ENCODE measurements at places on chromosomes 7 and 10.

GRCh38 chr7:68258609-68259008 lies 1262.0 kb downstream of the TYW1 start:
- no peak for DNase-seq

DNA sequence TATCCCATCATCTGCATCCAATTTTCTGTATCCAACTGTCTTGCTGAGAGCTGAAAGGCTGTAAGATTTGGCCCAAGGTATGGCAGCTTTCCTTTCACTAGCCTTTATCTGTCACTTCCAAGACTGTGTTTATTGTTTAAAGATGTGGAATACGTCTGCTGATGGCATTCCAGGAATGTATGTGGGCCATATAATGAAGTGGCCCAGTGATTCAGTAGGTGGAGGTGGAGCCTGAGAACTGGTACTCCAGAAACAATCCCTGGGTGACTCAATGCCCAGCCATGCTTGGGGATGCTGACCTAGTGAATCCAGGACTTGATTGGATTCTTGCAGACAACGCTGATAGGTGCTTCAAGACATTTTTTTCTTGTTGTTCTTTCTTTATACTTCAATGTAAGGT lies 13.5 kb downstream of the NEUROD6 start:
- DNase-seq: no peak

DNA sequence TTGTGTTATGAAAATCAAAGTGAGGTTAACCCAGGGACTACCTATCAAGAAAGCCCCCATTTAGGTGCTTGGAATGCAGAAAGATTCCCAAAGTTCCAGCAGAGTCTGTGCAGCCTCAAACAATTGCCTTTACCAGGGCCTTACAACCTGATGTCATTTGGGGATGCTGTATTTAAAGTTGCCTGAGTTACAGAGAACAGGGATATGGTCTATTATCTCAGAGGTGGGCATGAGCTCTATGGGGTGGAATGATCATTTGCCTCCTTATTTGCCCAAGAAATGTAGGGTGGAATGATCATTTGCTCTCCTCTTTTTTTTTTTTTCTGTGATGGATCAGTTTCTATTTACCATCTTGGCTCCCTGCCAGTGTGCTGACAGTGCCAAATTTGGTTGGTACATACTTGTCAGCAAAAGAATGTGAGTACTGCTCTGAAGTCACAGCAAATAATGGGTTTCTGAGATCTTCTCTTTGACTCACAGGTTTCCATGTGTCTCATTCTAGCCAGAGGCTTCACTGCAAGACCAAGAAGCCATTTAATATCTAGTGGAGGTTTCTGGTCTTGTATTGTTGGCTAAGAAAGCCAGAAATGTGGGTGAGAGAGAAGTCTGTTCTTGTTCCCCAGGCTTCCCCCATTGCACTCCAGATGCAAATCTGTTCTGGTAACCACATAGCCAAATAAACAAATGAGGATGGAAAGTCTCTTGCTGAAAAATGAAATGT lies 45.5 kb upstream of the ZNRF2 start:
- peak; percentile 13 for DNase-seq

DNA sequence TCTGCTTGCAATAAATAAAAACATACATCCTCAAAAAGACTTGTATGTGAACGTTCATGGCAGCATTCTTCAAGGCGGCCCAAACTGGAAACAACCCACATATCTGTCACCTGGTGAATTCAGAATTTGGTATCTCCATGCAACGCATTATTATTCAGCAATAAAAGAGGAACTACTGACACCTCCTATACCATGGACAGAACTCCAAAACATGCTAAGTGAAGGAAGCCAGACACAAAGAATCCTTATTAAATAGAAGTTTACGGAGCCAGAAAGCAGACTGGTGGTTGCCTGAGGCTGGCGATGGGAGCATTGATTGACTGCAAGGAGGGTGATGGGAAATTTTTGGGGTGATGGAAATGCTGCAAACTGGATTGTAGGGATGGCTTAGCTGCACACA lies 530.8 kb upstream of the DPP6 start:
- no peak for DNase-seq

DNA sequence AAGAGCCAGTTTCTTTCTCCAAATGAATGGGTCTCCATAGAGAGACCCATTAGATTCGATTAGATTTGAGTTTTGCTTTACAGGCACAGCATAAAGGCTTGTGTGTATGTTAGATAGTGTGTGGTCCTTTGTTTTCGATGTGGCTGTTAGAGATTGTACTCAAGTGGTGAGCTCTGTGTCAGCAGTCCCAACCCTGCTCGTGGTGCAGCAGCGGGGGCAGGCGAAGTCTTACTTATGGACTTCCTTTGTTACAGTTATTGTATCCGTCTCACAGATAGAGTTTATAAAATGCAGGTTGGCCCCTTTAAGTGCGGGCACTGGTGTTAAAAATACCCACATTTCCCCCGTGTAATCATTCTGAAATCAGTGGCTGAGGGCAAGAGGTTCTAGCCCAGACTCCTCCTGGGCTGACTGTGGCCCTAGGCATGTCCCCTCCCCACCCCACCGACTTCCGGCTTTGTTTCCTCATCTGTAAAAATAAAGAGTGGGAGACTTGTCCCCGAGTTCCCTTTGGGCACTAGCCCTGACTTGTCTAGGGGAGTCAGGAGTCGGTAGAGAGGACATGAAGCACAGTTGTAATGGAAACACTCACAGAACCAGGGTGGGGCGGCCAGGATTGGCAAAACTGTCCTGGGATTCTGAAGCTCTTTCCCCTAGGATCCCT lies 28.6 kb downstream of the MTURN start:
- no peak for DNase-seq

GRCh38 chr7:104126411-104126841 lies 81.4 kb downstream of the ORC5 start:
- DNase-seq: no peak

DNA sequence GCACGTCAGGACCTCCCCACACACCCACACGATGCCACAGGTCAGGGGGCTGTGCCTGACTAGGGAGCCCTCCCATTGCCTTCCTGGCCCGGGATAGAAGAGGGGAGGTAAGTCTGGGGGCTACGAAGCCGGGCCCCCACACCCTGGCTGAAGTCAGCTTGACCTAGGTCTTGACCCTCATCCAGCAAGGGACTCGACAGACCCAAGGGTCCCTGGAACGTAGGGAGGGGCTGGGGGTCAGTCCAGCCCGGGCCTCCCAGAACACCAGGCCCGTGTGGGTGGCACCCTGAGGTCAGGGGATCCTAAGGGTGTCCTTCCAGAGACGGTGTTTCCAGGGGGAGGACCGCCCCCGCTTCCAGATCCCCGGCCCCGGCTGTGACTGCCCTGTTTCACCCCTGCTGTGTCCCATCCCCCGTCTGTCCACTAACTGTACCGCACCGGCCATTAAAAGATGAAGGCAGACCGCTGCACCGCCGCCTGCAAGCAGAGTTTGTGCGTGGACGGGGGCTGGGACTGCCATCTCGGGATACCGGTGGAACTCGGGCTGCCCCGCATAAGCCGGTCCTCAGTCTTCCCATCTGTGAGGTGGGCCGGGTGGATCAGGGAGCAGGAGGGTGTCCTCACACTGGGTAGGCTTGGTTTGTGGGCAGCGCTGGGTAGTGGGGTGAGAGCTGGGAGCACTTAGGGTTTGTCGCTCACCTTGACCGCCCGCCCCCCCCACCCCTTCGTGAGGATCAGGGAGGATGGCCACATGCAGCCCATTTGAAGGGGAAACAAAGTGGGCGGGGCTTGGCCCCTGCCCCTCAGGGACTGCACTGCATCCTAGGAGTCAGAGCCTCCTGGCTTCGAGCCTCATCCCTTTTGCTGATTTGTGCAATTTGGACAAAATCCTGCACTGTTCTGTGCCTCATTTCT lies 21.1 kb downstream of the SLC29A4 start:
- DNase-seq: no peak

DNA sequence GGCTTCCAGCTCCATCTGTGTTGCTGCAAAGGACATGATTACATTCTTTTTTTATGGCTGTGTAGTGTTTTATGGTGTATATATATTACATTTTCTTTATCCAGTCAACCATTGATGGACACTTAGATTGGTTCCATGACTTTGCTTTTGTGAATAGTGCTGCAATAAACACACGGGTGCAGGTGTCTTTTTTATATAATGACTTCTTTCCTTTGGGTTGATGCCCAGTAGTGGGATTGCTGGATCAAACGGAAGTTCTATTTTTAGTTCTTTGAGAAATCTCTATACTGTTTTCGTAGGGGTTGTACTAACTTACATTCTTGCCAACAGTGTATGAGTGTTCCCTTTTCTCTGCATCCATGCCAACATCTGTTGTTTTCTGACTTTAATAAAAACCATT lies 189.7 kb downstream of the ACTR3B start:
- DNase-seq: no peak

DNA sequence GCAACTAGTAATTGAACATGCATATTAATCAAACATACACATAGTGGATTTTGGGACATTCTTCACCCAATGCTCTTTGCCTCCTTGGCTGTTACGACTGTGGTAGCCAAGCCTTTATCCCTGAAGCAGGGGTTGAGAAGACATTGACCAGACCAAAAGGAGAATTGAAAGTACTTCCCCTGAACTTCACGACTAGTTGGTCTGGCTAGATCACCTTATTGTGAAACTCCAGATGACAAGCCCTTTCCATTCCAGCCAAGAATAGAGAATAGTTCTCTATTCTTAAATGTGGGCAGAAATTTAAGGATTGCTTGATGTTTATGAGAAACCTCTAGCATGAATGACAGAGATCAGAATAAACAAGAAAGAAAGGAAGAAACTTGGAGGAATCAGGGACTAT lies 97.0 kb downstream of the LRMDA start:
- no peak for DNase-seq

GRCh38 chr10:97012470-97012869 lies 173.3 kb downstream of the SLIT1 start:
- no peak for DNase-seq

DNA sequence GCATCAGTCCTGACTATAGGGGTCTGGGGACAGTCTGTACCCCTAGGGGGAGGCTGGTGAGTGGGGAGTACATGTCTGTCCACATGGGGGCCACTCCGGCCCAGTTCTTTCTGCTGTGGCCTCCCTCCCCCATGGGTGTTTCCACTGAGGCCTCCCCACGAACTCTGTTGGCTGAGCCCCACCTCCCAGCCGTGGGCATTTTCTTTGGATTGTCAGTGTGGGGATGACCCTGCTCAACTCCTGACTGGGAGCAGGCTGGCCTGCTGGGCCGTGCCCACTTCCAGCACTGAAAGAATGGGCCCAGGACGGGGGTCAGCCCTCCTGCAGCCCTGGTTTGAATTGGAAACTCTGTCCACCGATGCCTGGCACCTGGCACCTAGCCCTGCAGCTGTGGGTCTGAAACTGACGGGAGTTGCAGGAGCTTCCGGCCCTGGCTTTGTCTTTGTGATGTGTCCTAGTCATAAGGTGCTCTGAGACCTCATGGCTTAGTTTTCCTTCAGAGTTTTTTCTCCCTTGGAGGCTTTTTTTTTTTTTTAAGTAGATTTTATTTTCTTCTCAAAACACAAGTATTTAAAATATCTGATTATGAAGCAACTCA lies 46.5 kb downstream of the LHPP start:
- no peak for DNase-seq

- DNase-seq: no peak
These were observed 793 bp downstream of the FOXL3 start for GRCh38 chr7:290554-291372.
